ENCODE measurements at places on chromosomes 11 and 22.

GRCh38 chr11:26558190-26558589 is 13.9 kb downstream of the MUC15 start:
- DNase-seq = no peak

- DNase-seq = no peak
Observed at GRCh38 chr11:66052664-66052982, 459 bp downstream of the SF3B2 start.

GRCh38 chr11:10309163-10310093 is 4.6 kb downstream of the ADM start:
- DNase-seq = no peak

- DNase-seq = no peak
Observed at GRCh38 chr11:47327949-47328348, 24.6 kb downstream of the MYBPC3 start.

DNA sequence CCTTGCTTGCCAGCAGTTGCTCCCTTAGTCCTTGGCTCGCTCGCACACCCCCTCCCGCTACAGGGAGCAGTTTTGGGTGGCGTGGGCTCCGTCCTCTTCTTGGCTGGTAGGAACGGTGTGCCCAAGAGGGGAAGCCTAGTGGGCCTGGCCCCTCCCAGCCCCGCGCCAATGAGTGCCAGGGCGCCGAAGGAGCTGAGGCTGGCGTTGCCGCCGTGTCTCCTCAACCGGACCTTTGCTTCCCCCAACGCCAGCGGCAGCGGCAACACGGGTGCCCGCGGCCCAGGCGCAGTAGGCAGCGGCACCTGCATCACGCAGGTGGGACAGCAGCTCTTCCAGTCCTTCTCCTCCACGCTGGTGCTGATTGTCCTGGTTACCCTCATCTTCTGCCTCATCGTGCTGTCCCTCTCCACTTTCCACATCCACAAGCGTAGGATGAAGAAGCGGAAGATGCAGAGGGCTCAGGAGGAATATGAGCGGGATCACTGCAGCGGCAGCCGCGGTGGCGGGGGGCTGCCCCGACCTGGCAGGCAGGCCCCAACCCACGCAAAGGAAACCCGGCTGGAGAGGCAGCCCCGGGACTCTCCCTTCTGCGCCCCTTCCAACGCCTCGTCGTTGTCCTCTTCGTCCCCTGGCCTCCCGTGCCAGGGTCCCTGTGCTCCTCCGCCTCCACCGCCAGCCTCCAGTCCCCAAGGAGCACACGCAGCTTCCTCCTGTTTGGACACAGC is 1.6 kb downstream of the C11orf87 start:
- peak; percentile 4 for DNase-seq

DNA sequence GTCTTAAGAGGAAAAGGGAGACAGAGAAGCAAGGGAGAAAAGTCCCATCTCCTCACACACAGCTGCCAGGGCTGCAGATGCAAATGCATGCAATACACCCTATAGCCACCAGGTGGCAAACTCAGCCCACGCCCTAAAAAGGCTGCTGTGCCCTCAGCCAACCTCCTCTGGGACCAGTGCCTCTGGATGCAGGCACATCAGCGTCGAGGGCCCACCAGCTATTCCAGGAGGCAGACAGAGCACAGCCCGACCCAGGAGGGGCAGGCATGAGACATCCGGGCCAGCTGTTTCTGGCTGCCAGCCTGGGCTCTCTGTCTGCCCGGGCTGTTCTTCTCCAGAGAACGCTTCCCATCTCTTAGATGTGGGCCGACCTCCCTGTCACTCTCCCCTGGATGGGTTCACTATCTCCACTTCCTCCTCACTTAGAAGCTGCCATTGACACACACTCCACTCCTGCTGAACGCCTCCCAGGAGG is 39.7 kb downstream of the TPBGL start:
- DNase-seq = peak; percentile 81

GRCh38 chr22:38986629-38987028 is 4.5 kb downstream of the APOBEC3B start:
- no peak for DNase-seq

DNA sequence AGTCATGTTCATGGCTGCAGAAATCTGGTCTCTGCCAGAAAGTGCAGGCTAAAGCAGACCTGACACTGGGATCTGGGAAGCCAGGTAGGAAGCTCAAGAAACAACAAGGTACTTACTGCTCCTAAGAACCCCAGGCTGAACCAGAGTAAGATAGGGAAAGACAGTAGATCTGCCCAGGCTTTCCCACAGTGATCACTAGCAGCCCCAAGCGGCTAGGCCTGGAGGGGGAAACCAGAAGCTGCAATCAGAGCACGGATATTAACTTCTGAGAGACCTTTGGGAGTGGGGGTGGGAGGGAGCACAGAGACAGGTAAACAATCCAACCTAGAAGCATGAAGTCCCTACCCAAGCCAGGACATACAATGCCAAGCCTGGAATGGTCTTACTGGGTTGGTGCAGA is 135.2 kb upstream of the C11orf58 start:
- no peak for DNase-seq

- no peak for DNase-seq
Observed at GRCh38 chr22:46522797-46523196, 14.6 kb downstream of the CELSR1 start.

DNA sequence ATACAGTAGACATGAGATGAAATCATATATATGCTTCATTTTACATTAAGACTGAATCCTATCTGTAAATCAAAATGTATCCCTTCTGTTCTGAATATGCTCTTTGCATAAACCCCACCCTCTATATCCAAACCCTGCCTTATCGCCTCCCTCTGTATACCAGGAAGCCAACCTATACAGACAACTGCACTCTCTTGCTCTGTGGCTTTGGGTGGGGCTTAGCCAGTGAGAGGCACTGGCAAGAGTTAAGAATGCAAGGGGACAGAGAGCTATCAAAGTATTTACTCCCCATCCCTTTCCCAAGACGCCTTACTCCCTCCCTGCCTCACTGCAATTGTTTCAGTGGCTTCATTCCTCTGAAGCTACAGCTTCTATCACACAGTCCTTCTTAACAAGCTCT is 309.8 kb downstream of the TTC28 start:
- no peak for DNase-seq

GRCh38 chr11:63832336-63832735 is 6.6 kb upstream of the MARK2 start:
- DNase-seq = no peak

DNA sequence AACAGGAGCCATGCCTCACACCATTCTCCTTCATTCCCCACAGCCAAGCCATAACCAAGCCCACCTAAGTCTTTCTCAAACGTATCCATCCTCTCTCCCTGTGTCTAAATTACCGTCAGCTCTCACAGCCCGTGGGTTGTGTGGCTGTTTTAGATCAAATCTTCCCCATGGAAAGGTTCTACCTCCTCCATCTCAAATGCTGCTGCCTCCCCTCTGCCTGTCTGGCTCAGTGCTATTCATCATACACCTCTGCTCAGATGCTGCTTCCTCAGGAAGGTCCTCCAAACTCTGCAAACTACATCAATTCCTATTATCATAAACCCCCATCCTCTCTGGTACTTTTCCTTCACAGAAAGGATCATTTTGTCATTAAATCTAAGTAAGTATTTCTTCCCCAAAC is 15.1 kb downstream of the NFRKB start:
- no peak for DNase-seq

- DNase-seq = no peak
Observed at GRCh38 chr22:39275814-39276439, 31.1 kb upstream of the PDGFB start.

- no peak for DNase-seq
Observed at GRCh38 chr11:115155978-115156377, 348.2 kb downstream of the CADM1 start.

DNA sequence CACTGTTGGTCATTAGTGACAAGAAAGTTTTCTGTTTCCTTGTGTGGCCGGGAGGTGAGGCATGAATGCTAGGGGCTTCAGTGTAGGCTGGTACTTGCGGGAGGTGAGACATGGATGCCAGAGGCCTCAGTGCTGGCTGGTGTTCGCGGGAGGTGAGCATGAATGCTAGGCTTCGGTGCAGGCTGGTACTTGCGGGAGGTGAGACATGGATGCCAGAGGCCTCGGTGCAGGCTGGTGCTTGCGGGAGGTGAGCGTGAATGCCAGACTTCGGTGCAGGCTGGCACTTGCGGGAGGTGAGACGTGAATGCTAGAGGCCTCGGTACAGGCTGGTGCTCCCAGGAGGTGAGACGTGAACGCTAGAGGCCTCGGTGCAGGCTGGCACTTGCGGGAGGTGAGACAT is 48.4 kb downstream of the ANO1 start:
- no peak for DNase-seq

- DNase-seq = peak; percentile 55
Observed at GRCh38 chr11:66547662-66548009, 933 bp downstream of the ACTN3 start.

GRCh38 chr11:94673951-94674491 is 94.1 kb upstream of the AMOTL1 start:
- no peak for DNase-seq

- no peak for DNase-seq
Observed at GRCh38 chr22:28909375-28909774, 26.0 kb downstream of the ZNRF3 start.

DNA sequence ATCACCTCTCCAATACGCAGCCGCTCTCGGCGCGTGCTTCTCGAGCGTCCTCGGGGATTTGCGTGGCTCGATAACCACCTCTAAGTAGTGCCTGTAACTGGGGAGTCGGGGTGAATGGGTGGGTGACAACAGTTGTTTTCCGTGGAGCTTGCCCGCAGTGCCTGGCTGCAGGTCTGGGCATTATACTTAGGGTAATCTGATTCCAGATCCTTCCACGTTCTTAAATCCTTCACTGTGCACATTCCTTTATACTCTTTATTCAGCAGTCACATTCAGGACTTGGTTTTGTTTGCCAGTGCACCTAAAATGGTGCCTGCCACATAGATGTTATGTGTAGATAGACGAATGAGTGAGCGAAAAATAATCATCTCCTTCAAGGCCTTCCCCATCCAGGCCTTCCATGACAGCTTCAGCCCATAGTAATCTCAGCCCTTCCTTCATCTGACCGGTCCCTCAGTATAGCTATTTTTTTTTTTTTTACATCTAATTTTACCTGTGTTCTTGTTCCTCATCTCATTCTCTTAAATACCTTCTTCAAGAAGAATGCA is 602 bp downstream of the NAT10 start:
- DNase-seq = no peak

DNA sequence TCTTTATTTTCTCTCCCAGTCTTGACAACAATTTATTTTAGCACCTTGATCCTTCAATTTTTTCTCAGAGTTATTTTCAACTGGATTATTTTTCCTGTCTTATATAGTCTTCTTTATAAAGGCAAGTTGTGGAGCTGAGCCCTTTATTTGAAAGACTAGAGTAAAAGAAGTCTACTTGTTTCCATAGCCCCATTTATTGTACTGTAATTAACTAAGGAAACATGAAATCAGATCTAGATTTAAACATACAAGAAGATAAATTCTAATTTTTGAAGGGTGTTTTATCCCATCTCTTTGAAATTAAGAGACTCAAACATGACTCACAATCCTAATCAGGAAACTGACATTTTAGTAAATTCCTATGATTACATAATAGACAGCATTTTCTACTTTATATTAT is 2421.8 kb downstream of the LRRC4C start:
- no peak for DNase-seq

- DNase-seq = no peak
Observed at GRCh38 chr11:117992620-117993019, 6.4 kb downstream of the IL10RA start.

- DNase-seq = no peak
Observed at GRCh38 chr11:10655227-10655626, 38.3 kb downstream of the IRAG1 start.

GRCh38 chr11:108239076-108239475 is 16.2 kb downstream of the ATM start:
- no peak for DNase-seq

- DNase-seq = no peak
Observed at GRCh38 chr11:128691802-128692752, 1.8 kb upstream of the FLI1 start.

GRCh38 chr11:80694385-80694784 is 1253.6 kb upstream of the TENM4 start:
- DNase-seq = no peak

GRCh38 chr11:118488480-118489109 is 38.7 kb upstream of the TTC36 start:
- DNase-seq = peak; percentile 62

GRCh38 chr22:45997777-45998637 is 21.0 kb upstream of the WNT7B start:
- DNase-seq = no peak

DNA sequence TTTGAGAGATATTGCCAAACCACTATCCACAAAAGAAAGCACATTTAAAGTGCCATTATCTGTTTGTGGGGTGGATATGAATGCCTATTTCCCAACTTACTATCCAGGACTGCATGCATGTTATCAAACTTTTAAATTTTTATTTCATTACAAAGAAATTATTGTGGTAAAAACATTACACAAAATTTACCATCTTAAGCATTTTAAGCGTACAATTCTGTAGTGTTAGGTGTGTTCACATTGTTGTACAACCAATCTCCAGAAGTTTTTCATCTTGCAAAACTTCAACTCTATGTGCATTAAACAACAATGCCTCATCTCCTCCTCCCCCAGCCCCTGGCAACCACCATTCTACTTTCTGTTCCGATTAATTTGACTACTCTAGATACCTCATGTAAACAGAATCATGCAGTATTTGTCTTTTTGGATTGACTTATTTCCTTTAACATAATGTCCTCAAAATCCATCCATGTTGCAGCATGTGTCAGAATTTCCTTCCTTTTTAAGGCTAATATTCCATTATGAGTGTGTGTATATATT is 17.6 kb upstream of the CD44 start:
- no peak for DNase-seq

DNA sequence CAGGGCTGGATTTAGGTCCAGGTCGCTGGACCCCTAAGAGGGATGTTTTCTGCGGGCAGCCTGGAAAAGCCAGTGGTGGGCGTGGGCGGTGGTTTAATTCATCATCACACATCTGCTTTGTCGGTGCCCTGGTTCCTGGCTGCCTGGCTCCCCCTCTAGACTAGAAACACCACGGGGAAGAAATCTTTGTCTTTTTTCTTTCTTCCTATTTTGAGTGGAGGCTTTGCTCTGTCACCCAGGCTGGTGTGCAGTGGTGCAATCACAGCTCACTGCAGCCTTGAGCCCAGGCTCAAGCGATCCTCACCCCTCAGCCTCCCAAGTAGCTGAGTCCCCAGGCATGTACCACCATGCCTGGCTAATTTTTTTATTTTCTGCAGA is 86.6 kb upstream of the LINC01488 start:
- DNase-seq = no peak

Data from neuronal stem cell (in vitro differentiated cells).